ENCODE measurements at places on chromosomes 7 and 10. TPM values are rescaled to one million over a fixed set of nuclear protein-coding genes. Genes with fewer than 3 reads are reported as not detected.

AKR1E2 gene
- 2.3 TPM for total RNA-seq

TAS2R41 gene
- total RNA-seq: not detected

CACNA2D1 gene
- 5.0 TPM for total RNA-seq

NUTM2D gene
- 2.9 TPM for total RNA-seq

VWA2 gene
- 3.1 TPM for total RNA-seq

TMEM229A gene
- total RNA-seq: not detected

ANKRD2 gene
- 0.19 TPM for total RNA-seq

- H3K4me3 ChIP-seq: no peak overlapping the region
- no peaks in the 10 kb centered on the region for H3K4me1 ChIP-seq
- DNase-seq: no peak
- H3K36me3 ChIP-seq: no peaks in the 10 kb centered on the region
Observed at GRCh38 chr10:120782336-120782735, 68.8 kb upstream of the WDR11 start.

- no peak overlapping the region for H3K27ac ChIP-seq
- no peaks in the 10 kb centered on the region for H3K36me3 ChIP-seq
- no peak for DNase-seq
- H3K4me3 ChIP-seq: no peak overlapping the region
Observed at GRCh38 chr7:122256046-122256445, 48.5 kb downstream of the FEZF1 start.

DNA sequence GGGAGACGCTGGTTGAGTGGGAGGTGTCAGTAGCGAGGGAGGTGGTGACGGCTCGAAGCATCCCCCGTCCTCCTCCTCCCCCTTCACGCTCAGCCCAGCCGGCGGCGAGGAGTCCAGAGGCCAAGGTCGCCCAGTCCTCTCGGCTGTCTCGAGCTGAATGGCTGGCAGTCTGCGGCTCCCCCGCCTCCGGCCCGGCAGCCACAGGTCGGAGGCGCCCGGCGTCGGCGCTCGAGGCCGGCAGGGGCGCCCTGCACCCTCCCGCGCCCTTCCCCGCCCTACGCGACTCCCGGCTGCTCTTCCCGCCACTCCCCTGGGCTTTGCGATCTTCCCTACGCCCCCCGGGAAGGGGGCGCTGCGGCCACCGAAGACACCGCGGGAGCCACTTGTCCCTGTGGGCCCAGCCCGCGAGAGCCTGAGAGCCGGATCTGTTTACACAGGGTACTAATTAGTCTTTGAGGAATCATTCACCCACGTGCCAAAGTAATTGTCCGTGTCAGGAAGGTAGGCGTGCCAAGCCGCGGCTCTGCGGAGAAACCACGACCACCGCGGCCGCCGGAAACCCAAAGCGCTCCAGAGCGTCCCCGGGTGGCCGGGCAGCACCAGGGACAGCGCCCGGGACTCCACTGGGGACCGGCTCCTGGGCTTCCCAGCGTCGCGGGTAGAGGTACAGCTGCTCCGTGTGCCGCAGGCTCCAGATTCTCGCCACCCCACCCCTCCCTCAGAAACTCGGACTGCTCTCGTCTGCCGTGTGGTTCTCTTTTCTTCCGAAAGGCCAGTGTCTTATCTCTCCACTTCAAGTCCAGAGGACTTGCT, at the start of gene NXPH1:
Gene NXPH1 (plus strand): TSS at position 133 of the 813 bp plus-strand sequence.
- H3K4me1 ChIP-seq: peaks cover 4% of the 10 kb centered on the region
- peak; percentile 73 for DNase-seq
- H3K36me3 ChIP-seq: no peaks in the 10 kb centered on the region
- no peaks in the 10 kb centered on the region for H3K27me3 ChIP-seq
- H3K27ac ChIP-seq: no peak within 1 kb of the TSS
- H3K4me3 ChIP-seq: no peak within 1 kb of the TSS

DNA sequence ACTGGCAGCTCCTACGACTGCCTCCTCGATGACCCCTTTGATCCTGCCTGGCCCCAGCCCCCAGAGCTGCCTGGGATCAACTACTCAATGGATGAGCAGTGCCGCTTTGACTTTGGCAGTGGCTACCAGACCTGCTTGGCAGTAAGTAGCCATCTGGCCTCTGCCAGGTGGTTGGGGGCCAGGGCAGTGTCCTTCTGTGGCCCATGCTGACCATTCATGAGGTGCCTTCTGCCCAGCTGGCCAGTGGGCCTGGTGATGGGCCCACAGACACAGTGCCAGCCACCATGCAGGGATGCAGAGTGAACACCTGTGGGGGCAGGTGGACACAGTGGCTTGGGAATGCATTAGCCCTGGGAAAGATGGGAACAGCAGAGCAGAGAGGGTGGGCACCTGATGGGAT, 50.0 kb downstream of the TBATA start:
- no peaks in the 10 kb centered on the region for H3K27me3 ChIP-seq
- no peaks in the 10 kb centered on the region for H3K36me3 ChIP-seq
- H3K4me3 ChIP-seq: no peak overlapping the region
- H3K4me1 ChIP-seq: no peaks in the 10 kb centered on the region
- DNase-seq: no peak

DNA sequence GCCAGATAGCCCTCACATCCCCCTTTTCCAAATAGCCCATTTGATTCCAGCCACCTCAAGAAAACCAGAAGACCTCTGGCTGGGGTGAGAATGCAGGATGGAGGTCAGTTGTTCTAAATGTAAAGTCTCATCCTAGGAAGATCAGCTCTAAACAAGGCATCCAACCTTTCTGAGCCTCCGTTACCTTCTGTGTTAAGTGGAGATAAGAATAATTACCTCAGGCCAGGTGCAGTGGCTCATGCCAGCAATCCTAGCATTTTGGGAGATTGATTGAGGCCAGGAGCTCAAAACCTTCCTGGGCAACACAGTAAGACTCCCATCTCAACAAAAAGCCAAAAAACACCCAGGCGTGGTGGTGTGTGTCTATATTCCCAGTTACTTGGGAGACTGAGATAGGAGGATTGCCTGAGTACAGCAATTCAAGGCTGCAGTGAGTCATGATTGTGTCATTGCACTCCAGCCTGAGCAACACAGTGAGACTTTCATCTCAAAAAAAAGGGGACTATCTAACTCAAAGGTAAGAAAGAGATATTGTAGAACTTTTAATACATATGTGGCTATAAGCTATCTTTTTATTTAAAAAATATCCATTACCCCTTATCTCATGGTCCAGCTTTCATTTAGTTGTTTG, 43.5 kb downstream of the PRTFDC1 start:
- no peak overlapping the region for H3K4me3 ChIP-seq
- no peak overlapping the region for H3K27ac ChIP-seq
- no peaks in the 10 kb centered on the region for H3K4me1 ChIP-seq
- no peaks in the 10 kb centered on the region for H3K36me3 ChIP-seq
- DNase-seq: no peak

DNA sequence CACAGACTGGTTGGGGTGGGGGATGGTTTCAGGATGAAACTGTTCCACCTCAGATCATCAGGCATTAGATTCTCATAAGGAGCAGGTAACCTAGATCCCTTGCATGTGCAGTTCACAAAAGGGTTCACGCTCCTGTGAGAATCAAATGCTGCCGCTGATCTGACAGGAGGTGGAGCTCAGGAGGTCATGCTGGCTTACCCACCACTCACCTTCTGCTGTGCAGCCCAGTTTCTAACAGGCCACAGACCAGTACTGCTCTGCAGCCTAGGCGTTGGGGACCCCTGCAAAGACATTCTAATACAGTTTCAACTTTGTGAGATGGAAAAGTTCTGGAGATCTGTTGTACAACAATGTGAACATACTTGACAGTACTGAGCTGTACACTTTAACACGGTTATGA, 39.9 kb downstream of the STRA8 start:
- H3K4me1 ChIP-seq: no peaks in the 10 kb centered on the region
- H3K27me3 ChIP-seq: no peaks in the 10 kb centered on the region
- H3K4me3 ChIP-seq: no peak overlapping the region
- H3K36me3 ChIP-seq: no peaks in the 10 kb centered on the region
- DNase-seq: no peak

DNA sequence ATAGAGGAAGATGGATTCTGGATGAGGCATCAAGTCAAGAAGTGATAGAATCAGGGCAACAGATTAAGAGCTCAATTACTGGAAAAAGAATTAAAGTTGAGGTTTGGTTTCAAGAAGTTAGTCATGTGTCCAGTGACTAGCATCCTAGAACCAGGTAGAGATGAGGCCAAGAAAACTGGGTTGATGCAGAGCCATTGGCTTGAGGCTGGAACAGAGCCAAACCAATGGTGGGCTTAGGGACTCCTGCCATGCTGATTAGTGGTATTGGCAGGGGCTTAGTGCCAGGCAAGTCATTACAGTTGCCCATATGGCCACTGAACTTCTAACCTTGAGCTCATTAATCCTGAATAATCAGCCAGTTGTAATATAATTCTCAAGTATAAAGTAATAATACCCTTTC, 18.5 kb downstream of the ZNF277 start:
- H3K27ac ChIP-seq: no peak overlapping the region
- no peaks in the 10 kb centered on the region for H3K36me3 ChIP-seq
- H3K4me1 ChIP-seq: peaks cover 13% of the 10 kb centered on the region

GRCh38 chr7:133401225-133401624, 148.3 kb downstream of the EXOC4 start:
- no peak overlapping the region for H3K27ac ChIP-seq
- no peaks in the 10 kb centered on the region for H3K36me3 ChIP-seq
- DNase-seq: no peak
- H3K27me3 ChIP-seq: no peaks in the 10 kb centered on the region
- peaks cover 5% of the 10 kb centered on the region for H3K4me1 ChIP-seq
- no peak overlapping the region for H3K4me3 ChIP-seq

All from pancreas (tissue), 10 donors.